Right cardiac atrium (tissue), 5 donors: ENCODE measurements at places on chromosomes 2 and 18.

GRCh38 chr2:79200762-79201161 is 41.2 kb upstream of the REG3A start:
- no peak for DNase-seq

GRCh38 chr2:234679301-234679740 is 182.4 kb upstream of the ARL4C start:
- no peak for DNase-seq

DNA sequence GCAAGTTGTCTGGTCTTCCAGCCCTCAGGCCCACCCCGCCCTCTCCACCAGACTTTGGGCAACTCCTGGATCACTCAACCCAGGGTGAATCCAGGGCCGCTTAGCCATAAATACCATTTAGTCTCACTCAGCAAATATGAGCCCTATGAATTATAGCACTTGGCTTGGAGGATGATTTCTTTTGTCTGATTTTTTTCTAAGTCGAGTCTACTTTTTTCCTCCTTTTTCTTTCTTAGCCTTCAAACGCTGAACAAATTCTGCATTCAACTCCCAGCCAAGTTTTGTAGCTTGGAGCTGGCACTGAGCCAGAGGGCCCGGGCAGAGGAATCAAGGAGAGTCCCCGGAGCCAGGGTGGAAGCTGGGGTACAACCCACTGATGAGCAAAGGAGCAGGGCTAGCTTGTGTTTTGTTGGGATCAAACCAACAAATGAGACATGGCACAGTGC is 48.7 kb downstream of the SERTAD2 start:
- DNase-seq, result no peak

DNA sequence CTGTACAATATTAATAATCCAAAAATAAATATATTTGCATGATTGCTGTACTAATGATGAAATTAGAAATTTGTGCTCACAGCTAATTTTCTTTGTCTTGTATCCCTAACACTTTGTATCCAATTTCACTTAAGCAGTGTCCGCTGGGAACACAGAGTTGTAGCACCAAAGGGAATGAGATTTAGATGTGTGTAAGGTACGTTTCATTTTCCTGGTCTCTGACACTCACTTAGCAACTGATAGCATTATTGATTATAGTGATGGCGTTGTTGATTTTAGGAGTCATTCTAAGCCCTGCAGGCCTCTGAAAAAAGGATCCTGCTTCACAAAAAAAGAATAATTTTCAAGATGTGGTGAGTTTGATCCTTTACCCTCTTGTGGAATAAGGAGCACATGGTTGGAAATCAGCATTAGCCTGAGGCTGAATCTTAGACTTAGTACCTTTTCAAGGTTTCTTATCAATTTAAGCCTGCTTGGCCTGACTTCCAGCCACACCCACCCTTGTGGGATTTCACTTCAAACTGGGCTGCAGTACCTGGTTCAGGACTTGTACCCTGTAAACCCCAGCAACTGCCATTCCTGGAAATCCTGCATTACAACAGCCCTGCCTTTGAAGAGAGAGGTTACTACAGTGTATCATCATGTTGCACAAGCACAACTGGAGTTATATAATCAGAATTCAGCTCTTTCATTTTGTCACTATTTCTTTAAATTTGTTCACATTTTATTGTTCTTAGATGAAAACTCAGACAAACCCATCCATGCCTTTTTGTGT is 116.2 kb downstream of the RND3 start:
- no peak for DNase-seq
